ENCODE measurements at places on chromosomes 1 and 21.

DNA sequence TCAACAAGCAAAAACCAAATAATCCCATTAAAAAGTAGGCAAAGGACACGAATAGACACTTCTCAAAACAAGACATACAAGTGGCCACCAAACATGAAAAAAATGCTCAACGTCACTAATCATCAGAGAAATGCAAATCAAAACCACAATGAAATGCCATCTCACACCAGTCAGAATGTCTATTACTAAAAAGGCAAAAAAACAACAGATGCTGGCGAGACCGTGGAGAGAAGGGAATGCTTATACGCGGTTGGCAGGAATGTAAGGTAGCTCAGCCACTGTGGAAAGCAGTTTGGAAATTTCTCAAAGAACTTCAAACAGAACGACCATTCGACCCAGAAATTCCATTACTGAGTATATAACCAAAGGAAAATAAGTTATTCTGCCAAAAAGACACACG is 145.1 kb upstream of the EDN2 start:
- DNase-seq, result peak; percentile 56

GRCh38 chr1:20366056-20366462 is 75.4 kb downstream of the VWA5B1 start:
- no peak for DNase-seq

GRCh38 chr1:94302497-94302896 is 65.1 kb upstream of the ARHGAP29 start:
- DNase-seq, result no peak

DNA sequence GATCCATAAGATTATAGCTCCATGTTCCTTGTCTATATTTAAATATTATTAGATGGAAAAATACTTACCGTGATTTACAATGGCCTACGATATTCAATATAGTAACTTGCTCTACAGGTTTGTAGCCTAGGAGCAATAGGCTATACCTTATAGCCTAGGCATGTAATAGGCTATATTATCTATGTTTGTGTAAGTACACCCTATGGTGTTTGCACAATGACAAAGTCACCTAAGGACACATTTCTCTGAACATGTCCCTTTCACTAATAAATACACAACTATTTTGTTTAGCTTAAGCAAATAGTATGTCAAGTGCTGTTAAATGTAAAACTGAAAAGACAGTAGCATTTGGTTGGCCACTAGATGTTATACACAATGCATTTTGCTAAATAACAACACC is 248.9 kb upstream of the ADGRL4 start:
- no peak for DNase-seq

- no peak for DNase-seq
Observed at GRCh38 chr1:93827633-93828366, 51.2 kb downstream of the DNTTIP2 start.

- DNase-seq, result no peak
Observed at GRCh38 chr1:208628022-208628914, 384.1 kb upstream of the PLXNA2 start.

- DNase-seq, result no peak
Observed at GRCh38 chr1:241902391-241903065, 54.5 kb downstream of the EXO1 start.

DNA sequence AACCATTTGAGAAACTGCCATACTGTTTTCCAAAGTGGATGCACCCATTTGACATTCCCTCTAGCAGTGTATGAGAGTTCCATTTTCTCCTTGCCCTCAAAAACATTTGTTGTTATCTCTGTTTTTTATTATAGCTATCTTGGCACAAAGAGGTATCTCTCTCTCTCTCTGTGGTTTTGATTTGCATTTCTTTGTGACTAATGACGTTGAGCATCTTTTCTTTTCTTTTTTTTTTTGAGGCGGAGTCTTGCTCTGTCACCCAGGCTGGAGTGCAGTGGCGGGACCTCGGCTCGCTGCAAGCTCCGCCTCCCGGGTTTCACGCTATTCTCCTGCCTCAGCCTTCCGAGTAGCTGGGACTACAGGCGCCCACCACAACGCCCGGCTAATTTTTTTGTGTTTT is 17.4 kb upstream of the ZMYM6 start:
- no peak for DNase-seq

- peak; percentile 88 for DNase-seq
Observed at GRCh38 chr21:32007456-32007855, 134.6 kb downstream of the HUNK start.

- no peak for DNase-seq
Observed at GRCh38 chr1:185690527-185690926, 43.7 kb upstream of the HMCN1 start.

GRCh38 chr1:198649968-198650338 is 11.1 kb downstream of the PTPRC start:
- DNase-seq, result no peak

DNA sequence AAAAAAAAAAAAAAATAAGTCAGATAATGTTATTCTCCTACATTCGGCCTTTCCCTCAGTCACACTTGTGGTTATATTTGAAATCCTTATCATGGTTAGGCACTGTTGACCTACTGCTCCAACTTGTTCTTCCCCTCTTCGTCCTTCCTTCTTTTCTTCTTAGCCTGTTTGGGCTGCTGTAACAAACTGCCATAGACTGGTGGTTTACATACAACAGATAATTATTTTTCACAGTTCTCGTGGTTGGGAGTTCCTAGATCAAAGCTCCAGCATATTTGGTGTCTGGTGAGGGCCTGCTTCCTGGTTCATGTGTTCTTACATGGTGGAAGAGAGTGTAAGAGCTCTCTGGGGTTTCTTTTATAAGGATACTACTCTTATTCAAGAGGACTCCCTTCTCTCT is 73.4 kb downstream of the RABGAP1L start:
- no peak for DNase-seq

DNA sequence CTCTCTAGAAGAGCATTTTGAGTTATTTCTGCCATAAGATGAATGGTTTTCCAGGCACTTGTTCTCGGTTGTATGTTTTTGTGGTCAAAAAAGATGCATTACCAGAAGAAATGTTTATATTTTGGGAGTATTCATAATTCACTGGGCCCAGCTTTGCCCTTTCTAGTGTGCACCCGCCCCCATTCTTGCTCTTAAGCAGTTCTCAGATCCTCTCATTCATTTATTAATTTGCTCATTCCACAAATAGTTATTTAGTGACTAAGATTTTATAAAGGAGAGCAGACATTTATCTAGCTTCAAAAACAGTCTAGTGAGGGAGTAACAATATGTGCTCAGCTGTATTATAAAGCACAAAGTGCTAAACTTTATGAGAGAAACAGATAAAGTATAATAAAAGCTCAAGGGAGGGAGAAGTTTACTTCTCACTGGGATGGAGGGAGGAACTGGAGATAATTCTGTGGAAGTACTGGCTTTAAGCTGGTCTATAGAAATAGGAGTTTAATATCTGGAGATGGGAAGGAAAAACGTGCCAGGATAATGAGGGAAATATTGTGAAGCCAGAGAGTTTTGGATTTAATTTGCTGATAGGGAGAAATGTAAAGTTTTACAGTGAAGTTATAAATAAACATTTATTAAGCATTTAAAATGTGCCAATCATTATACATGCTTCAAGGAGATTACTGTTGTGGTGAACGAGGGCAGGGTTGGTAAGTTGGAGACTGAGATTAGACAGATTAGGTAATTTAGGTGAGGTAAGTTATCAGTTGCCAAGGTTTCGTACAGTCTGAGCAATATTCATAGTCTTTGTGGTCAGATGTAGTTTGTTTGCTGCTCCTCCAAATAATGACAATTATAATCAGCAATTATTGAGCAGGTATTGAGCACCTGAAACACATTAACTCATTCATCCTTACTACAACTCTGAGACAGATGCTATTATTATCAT is 9.1 kb upstream of the MACF1 start:
- peak; percentile 40 for DNase-seq

GRCh38 chr1:89854140-89854539 is 33.3 kb downstream of the LRRC8D start:
- DNase-seq, result no peak

DNA sequence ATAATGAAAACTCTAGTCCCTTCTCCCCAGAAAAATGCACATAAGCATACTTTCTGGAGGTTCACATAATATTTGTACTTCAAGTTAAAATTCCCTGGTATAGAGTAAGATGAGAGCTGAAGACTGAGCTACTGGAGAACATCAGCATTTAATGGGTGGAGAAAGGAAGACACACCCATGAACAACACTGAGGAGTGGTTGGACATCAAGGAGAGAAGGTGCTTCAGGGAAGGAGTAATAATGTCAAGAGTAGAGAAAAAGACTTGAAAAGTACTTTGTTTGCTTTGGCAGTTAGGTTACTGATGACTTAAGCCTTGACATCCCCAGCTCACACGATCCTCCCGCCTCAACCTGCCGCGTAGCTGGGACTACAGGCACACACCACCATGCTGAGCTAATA is 21.9 kb downstream of the PEA15 start:
- no peak for DNase-seq

- no peak for DNase-seq
Observed at GRCh38 chr1:182600036-182600713, 4.0 kb downstream of the RGS16 start.

- DNase-seq, result no peak
Observed at GRCh38 chr1:169513208-169513607, 27.5 kb upstream of the SLC19A2 start.

DNA sequence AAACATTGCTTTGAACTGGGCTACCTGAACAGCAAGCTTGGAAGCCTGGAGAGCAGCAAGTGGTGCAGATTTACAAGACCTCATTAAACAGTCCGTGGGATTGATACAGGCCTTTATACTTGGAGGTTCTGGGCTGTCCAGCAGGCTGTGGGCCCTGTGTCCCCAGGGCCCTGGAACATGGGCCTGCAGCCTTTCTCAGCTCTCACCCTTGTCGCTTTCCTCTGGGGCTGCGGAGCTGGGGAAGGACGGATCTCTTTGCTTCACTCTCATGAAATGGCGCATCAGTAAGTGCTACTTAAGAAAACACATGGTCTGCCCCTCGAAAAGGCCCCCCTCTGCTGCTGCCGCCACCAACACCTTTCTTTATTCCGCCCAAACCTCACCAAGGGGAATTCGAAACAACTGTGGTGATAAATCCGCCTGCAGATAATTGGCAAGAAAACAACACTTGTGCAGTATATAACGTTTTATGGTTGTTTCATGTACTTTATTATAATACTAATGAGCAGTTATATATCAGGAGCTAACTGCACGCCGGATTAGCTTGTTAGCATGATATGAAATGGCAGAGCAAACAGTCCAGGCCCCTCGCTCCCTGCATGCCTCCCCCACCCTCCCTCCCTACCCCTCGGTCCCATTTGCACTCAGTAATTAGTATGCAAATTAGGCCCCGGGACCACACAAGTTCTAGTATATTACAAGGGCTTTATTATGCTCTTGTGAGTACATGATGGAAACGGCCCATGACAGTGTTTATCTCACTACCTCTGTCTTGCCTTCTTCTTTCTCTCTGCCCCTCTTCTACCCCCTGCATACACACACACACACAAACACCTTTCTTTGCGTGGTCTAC is 131.5 kb downstream of the RNF220 start:
- DNase-seq, result no peak

DNA sequence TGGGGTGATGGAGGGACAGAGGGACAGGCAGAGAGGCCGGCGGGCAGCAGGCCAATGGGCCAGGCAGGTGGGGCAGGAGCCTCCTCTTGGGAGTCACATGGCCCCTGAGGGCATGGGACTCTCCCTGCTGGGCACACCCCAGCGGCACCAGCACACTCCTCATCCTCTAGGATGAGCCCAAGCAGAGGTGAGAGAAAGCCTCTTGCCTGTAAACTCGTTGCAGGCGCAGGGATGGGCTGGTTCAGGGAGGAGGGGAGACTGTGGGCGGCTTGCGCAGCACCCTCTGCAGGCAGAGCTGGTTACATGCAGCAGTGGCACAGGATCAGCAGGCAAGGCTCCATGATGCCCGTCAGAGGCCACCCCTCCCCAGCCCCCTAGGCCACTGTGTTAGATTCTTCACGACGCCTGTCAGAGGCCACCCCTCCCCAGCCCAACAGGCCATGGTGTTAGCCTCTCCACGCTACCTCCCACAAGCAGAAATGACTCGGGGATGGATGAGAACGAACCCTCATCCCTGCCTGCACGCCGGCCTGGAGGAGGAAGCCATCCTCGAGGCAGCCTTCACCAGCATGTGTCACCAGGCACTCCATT is 209.7 kb upstream of the VAMP3 start:
- peak; percentile 37 for DNase-seq

GRCh38 chr1:9309991-9310390 is 17.3 kb downstream of the SPSB1 start:
- no peak for DNase-seq

DNA sequence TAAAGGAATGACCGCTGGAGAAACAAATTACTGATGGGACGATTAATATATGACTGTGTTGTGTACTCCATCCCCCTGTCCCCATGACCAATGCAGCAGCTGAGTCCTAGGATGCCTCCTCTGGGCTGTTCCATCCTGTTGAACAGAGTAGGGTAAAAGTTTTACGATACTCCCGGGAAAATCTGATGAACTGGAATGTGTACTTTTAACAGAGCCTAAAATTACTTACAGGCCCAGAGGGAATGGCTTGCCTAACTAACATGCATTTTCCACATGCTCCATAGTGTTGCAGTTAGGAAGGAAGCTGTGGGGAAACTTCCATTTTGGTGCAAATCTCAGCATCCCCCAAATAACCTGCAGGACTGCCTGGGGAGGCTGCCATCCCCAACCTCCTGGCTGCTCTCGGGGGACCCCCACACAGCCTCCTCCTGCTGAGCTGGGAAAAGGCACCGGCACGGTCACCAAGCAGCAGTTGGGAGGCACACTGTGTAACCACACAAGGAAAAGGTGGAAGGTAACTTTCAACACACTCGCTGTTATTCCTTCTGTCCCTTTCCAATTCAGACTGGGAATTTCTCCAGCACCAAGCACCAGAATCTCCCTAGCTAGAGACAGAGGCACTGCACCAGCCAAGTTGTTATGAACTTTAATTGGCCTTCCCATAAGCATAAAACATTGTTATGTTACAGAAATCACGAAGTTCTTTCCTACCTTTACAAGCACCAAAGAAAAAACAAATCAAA is 97.2 kb downstream of the BCAR3 start:
- no peak for DNase-seq

GRCh38 chr1:206005234-206005633 is 2.0 kb upstream of the RAB7B start:
- no peak for DNase-seq

DNA sequence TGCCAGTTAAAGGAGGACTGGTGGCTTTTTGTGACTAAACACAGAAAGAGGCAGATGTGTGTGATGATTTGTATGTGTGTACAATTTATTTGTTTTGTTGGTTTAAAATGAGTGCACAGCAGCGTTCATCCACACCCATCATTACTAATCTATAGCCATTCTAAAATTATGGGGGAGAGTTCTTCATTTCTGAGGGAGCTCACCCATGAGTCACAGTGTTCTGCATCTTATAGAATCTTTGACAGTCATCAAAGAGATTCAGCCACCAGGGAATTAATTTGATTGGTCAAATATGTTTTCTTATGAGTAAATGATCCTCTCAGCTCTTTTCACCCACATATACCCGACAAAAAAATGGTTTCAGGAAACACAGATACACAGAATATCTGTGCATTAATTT is 147.9 kb downstream of the GREM2 start:
- no peak for DNase-seq

GRCh38 chr1:236853921-236854604 is 59.0 kb downstream of the MTR start:
- peak; percentile 45 for DNase-seq
